Foreskin keratinocyte (primary cell): ENCODE measurements at places on chromosomes 4 and X.

DNA sequence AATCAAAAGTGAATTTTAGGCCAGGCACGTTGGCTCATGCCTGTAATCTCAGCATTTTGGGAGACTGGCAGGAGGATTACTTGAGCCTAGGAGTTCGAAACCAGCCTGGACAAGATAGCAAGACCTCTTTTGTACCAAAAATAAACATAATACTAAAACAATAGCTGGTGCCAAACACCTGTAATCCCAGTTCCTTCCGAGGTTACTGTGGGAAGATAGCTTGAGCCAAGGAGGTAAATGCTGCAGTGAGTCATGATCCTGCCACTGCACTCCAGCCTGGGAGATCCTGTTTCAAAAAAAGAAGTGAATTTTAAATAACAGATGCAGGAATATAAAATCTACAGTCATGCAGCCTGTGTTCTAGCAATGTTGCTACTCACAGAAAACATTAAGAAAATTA, 488.3 kb downstream of the PPARGC1A start:
- DNase-seq = no peak

- DNase-seq = no peak
Observed at GRCh38 chrX:71217298-71217697, 5.7 kb upstream of the GJB1 start.

DNA sequence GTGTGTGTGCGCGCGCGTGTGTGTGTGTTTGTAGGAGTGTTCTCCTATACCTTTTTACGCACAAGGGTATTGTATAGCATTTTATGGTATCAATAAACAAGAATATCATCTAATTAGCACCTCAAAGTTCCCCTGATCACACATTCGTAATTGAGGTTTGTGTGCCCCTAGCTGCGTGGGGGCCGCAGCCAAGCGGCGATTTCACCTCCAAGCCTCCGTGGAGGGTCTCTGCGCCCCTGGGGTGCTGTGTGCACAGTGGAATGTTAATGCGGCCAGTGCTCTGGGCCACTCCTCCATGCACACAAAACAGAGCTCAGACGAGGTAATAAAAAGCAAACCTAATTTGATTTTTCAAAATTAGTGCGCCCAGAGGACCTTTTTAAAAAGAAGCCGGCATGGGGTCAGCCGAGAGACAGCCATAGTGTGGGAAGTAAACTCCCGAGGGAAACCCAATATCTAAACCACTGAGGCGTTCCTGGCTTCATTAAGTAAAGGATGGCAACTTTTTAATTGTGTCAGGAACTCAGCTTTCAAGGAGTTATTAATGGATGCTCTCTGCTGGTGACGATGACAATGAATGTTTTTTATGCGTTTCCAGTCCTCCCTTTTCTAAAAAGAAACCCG, 110.6 kb downstream of the SORCS2 start:
- DNase-seq = no peak

DNA sequence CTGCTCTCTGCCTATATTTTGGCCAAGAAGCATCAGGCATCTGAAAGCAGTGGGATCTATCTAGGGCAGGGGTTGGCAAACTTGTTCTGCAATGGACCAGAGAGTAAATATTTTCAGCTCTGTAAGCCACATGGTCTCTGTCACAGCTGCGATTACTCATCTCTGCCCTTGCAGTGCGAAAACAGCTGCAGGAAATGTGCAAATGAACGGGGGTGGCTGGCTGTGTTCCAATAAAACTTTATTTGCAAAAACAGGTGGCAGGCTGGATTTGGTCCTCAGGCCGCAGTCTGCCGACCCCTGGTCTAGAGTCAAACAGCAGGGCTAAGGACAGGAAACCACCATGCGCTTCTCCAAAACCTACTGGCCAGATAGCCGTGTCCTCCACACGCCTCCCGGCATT, 48.6 kb downstream of the ACOX3 start:
- peak; percentile 3 for DNase-seq

DNA sequence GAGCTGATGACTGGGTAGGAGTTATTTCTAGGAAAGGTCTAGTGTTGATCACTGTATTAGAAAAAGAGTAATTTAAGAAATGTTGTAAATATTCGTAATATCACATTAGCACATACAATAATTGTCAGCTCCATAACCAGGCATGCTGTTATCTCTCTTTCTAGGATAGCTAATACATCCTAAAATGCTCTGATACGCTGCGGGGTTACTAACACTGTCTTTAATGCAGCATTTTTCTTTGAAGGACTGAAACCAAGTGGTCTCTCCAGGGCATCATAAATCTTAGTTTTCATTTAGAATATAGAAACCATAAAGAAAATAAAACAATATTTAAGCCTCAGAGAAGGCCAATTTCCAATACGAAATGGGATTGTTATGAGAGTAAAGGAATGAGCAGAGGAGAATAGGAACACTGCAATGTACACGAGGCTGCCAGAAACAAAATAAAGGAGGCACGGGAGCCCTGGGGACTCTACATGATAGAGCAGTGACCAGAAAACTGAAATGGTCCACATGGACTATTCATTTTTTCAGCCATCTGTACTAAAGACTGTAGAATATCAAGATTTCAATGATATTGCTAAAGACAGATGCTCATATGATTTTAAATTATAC, 1606.7 kb upstream of the AGA start:
- no peak for DNase-seq

DNA sequence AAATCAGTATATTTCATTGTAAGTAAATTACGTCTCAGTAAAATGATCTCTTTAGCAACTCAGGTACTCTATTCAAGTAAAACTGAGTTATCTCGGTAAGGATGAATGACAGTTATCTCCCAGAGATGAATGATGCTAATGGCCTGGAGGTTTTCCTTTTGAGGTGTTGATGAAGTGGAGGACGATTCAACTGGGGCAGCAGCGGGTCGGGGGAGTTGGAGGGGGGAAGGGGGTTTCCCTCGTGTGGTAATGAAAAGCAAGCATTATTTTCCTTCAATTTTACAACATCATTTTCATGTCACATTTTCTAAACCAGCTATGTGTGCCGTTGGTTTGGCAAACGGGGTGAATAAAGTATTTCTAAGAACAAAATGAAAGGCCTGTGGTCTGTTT, 92.4 kb upstream of the ATXN3L start:
- DNase-seq = no peak

- DNase-seq = no peak
Observed at GRCh38 chr4:55314141-55314820, 31.8 kb upstream of the SRD5A3 start.

- DNase-seq = peak; percentile 17
Observed at GRCh38 chr4:19195696-19196095, 1056.0 kb upstream of the SLIT2 start.

GRCh38 chrX:140091125-140091886, 126.0 kb upstream of the CXorf66 start:
- DNase-seq = no peak
